ENCODE measurements at places on chromosomes 3 and 15.

DNA sequence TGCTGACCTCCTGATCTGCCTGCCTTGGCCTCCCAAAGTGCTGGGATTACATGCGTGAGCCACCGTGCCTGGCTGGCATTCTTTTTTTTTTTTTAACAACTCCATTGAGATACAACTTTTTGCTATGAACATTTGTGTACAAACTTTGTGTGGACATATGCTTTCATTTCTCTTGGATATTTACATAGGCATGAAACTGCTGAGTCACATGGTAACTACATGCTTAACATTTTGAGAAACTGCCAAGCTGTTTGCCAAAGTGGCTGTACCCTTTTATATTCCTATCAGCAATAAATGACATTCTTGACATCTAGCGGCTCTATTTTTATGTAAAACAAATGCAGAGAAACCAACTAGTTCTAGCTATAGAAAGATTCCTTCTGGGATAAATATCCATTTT, 8.7 kb upstream of the YEATS2 start:
- DNase-seq, result no peak

DNA sequence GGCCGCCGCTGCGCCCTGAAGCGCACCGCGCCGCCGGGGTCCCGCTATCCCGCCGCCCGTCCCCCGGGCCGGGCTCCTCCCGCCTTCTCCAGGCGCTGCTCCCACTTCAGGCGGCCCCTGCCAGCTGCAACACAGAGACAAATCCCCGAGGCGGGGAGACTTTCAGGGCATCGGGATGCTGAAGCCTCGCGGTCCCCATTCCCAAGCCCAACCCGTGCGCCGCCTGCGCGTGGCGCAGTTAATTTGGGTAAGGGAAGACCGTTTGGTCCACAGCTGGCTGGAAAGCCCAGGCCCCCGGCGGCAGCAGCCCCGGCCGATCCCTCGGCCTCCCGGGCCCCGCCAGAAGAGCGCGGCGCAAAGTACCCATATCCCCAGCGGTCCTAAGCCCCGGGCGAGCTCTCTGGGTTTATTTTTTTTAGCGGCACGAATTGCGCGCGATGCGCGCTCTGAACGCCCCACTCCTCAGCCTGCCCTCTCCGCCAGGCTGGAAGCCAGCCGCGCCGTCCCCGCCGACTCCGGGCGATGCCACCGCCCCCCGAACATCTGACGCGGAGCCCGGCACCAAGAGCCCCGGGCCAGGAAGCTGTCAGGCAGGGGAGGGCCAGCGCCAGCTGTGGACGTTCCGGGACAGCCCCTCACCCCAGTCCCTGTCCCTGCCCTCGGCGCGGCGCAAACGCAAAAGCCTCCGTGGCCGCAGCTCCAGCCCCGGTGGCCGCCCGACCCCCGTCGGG, 517 bp downstream of the FBN1 start:
- DNase-seq, result no peak

DNA sequence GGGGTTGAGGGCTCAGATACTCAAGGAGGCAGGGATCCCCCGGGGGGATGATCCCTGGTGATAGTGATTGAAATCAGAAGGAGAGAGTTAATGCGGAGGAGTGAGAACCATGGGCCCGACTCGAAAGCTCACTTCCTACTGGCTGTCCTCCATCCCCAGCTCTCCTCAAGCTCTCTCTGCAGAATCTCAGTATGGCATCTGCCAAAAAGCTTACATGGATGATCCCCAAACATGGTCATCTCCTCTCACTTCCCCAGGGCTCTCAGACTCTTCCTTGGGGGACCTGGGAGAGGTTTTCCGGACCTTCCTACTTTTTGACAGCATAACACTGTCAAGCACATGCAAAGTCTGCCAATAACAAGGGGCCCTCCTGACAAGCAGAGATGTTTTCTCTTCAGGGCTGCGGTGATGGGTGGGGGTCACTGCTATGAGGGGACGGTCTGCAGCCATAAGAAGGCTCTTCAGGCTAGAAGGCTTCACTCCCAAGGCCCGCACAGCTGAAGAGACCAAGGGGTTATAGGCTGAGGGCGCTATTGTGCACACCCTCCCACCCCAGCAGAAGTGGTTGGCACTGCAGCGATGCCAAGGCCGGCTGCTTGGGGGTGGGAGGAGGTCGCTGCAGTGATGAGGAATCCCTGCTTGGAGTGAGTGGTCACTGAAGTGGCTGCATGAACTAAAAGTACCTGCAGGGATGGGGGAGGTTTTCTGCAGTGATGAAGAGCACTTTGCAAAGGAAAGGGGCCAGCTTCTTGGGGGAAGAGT, 828 bp upstream of the VWA5B2 start:
- DNase-seq, result no peak

- no peak for DNase-seq
These were observed 613.6 kb upstream of the CBLB start for GRCh38 chr3:106482451-106482850.

DNA sequence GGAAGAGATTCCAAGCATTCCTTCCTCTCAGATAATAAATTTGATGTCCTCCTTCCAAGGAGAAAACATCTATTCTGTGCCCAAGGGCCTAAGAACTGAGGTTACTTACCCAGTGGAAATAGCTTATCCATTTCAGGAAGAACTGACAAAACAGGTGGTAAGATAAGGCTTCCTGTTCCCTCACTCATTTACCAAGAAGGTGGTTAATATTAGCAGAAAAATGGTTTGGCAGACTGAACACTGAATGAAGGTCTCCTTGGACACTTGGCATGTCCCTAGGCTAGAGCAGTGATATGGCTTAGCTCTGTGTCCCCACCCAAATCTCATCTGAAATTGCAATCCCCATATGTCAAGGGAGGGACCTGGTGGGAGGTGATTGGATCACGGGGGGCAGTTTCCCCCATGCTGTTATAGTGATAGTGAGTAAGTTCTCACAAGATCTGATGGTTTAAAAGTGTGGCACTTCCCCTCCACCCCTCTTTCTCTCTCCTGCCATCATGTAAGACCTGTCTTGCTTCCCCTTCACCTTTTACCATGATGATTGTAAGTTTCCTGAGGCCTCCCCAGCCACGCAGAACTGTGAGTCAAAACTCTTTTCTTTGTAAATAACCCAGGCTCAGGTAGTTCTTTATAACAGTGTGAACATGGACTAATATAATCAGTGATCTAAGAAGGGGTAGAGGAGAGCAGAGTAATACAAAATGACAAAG, 127.4 kb downstream of the ST8SIA2 start:
- no peak for DNase-seq

DNA sequence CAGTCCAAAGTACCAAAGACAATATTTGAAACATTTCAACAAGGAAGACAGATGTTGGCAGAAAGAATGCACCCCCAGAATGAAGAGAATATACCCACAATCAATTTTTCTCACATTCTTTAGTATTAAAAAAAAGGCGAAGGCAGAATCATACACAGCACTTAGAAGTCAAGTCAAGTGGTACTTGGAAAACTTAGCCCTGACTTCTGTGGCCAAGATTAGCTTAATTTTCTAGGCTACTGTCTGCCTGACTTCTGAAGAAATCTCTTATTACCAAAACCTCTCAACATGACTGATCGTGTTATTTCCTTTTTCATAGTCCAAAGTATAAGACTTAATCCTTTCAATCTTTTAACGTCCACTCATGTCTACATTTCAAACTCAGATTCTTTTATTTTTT, 60.7 kb downstream of the PBRM1 start:
- DNase-seq, result no peak

DNA sequence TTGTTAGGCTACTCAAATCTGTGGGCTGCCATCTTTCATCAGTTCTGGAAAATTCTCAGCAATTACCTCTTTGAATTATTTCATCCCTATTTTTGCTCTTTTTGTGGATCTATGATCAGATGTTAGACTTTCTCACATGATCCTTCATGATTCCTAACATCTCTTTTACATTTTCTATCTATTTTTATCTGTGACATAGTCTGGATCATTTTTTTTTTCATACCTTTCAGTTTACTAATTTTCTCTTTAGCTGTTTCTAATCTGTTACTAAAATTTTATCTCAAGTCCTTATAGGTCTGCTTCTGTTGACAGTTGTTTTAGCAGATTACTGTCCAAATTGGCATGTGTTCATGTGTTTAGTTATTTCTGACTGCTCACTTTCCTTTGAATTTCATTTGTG, 42.3 kb upstream of the HDC start:
- DNase-seq, result no peak

GRCh38 chr3:112463250-112463649, 36.0 kb downstream of the BTLA start:
- DNase-seq, result no peak

- DNase-seq, result no peak
These were observed 68.3 kb upstream of the NEO1 start for GRCh38 chr15:72983801-72984545.

- DNase-seq, result no peak
These were observed 30.7 kb downstream of the NR1I2 start for GRCh38 chr3:119812491-119813058.

GRCh38 chr3:122058294-122058693, 3.1 kb downstream of the CD86 start:
- DNase-seq, result no peak

DNA sequence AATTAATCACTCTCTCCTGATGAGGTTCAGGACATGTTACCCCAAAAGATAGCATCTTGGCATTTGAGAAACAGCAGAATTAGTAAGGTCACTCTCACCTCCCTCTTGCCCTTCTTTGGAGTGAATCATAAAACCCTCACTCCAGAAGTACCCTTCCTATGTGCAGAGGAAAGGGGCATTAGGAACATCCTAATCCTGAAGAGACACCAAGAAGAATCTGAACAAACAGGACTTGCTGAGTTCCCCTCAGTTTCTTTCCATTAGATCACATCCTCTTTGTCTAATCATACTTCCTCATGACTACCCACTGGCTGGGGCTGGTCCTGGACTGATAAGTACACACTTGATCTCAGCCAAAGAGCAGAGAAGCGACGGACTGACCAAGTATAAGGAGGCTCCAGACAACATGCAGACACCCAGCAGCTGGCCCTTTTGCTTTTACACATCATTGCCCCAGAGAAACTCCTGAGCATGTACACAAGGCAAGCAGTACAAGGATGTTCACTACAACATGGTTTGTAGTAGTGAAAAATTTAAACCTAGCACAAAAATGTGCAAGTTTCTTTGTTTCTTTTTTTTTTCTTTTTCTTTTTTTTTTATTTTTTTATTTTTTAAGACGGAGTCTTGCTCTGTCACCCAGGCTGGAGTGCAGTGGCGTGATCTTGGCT, 15.0 kb upstream of the TM6SF1 start:
- DNase-seq, result no peak

DNA sequence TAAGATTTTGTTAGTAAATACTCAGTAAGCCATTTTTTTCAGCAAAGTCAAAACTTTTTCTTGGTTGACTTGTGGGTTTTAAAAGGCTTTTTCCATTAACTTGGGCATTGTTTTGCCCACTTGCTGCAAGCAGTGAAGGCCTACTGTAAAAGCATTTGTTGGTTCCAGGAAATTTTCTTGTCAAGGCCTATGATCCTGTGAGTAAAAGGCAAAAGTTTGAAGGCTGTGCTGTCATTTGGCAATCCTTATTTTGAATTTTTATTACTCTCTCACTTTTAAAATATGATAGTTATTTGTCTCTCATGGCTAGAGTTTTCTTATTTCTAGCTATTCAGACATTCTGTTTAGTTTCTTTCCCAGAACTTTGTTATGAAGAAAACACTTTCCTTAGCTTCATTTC, 13.0 kb downstream of the P2RY12 start:
- no peak for DNase-seq

DNA sequence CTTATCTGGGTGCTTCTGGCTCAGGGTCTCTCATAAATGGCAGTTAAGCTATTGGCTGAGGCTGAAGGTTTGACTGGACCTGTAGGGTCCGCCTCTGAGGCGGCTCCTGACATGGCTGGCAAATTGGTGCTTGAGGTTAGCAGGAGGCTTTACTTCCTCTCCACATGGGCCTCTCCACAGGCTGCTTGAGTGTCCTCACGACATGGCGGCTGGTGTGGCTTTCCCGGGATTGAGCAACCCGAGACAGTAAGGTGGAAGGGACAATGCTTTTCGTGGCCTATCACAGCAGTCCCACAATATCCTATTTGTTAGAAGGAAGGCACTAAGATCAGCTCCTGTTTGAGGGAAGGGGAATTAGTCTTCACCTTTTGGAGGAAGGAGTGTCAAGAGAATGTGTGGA, 267.3 kb upstream of the LRRFIP2 start:
- no peak for DNase-seq

DNA sequence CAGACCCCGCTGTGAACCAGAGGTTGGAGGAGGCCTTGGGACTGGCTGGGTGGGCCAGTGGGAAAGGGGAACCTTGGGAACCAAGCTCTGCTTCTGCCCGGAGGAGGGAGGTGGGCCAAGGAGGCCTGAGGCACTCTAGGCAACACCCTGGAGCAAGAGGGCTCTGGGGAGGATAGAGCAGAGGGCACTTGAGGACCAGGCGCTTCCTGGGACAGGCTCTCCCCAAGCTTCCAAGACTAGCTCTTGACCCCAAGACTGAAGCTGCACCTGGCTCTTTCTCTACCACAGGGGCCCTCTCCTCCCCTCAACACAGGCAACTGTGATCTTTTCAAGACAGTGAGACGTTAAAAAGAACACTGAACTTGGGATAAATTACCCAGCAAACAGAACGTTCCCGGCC, 20.3 kb downstream of the TKT start:
- no peak for DNase-seq

DNA sequence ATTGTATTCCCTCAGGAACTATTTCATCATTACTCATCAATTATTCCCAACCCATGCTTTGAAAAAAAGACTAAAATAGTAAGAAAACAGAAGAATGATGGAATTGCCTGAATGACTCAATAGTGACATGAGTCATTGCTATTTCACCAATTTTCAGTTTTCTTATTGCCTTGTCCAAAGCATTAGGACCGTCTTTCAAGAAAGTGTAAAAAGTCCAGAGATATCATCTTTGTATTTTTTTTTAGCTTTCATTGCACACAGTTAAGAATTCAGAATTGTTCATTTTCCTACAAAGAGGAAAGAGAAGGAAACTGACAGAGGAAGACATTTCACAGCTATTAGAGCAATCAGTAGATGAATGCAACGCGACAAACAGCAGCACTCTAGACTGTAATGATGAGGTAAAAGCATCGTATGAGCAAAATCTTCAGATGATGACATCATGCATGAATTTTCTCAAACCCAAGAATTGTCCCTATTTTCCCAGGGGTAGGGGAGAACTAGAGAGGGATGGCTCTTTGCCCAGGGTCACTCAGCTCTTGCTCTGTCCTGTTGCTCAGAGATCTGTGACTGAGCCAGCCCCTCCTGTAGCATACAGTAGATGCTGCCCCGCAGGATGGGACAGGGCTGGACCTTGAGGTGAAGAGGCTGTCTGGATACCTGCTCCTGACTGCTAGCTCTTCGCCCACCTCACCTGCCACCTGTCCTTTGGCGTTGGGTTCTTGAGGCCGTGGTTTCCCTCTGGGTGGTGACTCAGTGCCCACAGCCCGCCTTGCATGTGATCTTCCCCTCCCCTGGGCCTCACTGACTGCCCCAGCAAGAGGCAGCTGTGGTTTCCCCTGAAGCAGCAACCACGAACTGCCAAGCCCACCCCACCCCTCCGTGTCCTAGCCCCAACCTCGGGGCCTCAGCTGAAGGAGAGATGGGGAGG, 84.8 kb downstream of the PPCDC start:
- DNase-seq, result peak; percentile 66

DNA sequence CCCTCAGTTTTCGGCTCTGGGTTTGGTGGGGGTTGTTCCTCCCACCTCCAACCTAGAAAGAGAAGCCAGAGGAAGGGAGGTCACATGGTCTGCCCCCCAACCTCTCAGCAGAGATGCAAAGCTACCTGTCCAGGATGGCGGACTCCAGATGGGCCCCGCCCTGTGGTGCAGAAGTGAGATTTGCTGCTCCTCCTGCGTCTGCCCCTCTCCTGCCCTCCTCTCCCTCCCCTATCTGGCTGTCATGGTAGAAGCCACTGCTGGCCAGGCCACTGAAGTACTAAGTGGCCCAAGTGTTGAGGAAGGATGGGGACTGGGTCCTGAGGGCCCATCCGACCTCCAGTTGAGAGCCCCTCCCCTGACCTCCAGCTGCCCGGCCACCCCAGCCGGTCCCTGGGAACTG, 2.1 kb upstream of the SEMA3B start:
- no peak for DNase-seq
